ENCODE measurements at places on chromosomes 12 and 14.

DNA sequence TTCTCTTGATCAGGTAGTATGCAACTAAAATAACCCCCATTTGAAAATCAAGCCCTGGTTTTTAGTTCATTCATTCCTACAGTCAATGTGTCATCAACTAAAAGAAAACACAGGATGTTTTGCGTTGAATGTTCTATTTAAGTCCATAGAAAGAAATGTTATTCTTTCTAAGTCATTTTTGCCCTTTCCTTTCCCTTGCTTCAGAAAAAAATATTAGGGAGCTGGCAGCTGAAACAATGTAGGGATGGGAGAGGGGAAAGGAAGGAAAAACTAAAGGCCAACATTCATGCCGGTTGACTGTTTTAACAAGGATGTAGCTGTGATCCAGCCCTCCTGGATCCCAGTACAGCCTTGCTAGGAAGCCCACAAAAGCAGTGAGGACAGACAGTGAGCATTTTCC lies 155.1 kb downstream of the BTG1 start:
- DNase-seq, result no peak

GRCh38 chr12:114562654-114563053 lies 121.3 kb downstream of the TBX3 start:
- no peak for DNase-seq

DNA sequence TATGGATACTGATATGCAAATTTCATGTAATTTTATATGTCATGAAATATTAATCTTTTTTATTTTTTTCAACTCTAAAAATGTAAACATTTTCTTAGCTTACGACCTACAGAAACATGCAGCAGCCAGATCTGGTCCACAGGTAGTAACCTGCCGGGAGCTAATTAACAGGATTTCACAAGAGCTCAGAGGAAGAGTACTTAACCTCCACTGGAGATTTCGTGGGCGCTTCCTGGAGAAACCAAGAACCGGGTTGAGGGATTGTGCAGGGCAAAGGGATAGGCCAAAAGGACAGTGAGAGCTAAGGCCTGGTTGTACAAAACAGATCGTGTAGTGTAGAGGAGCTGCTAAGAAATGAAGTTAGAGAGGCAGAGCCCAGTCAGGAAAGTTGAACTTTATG lies 315.7 kb downstream of the PAWR start:
- no peak for DNase-seq

- DNase-seq, result no peak
Measured at GRCh38 chr14:105187935-105188524, 6.9 kb upstream of the NUDT14 start.

DNA sequence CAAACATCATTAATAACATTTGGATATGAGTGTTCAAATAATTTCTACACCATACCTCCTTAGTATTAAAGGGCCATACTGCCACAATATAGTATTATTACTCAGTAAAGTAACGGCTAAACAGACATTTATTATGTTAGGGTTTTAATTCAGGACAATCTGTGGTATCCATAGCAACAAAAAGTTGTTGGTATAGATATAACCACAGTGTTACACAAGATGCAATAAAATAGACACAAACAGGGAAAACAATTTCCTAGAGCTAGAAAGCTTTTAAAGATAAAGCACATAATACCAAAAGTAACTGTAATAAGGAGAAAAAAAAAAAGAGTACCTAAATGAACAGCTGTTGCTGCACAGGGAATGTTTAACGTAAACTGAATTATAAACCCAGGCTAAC lies 16.1 kb downstream of the CNIH1 start:
- no peak for DNase-seq

- DNase-seq, result no peak
Measured at GRCh38 chr12:65014504-65015271, 106.4 kb downstream of the WIF1 start.

DNA sequence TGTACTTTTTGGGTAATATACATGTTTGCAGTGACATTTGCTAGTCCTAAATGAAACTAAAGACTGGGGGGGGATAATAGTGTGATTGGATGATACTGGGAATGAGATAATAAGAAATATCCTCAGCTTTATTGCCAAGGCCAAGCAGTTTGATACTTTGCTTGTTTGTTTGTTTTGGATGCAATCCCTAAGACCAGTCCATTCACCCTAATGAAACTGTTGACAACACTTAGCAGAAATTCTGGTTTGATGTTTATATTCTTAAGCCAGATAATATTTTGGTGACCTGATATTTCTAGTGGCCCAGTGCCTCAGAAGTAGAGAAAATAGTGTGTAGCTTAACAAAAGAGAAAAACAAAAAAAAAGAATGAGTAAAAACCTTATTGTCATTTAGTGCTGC lies 1.8 kb downstream of the PHC1 start:
- no peak for DNase-seq

- no peak for DNase-seq
Measured at GRCh38 chr14:92409043-92409442, 86.1 kb downstream of the SLC24A4 start.

DNA sequence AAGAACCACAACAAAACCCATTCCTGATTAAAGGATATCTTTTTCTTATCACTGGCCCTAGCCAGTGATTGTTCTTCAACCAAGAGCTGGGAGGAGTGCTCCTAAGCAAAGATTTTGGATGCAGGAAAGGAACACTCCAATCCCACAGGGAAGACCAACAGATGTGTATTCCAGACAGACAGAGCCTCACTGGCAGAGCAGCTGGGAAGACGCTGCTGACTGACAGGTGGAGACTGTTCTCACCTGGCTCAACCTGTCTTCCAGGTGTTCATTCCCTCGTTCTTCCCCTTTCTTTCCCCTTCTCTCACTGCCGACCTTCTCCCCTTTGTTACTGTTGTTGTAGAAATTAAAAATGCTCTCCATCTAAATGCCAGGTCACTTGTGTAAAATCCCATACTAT lies 89.7 kb upstream of the CCDC198 start:
- no peak for DNase-seq

GRCh38 chr12:117182866-117183265 lies 7.4 kb downstream of the FBXO21 start:
- DNase-seq, result no peak

- DNase-seq, result no peak
Measured at GRCh38 chr14:58626431-58626831, 11.3 kb upstream of the DACT1 start.

GRCh38 chr12:99911967-99912366 lies 72.8 kb downstream of the ANKS1B start:
- DNase-seq, result no peak

DNA sequence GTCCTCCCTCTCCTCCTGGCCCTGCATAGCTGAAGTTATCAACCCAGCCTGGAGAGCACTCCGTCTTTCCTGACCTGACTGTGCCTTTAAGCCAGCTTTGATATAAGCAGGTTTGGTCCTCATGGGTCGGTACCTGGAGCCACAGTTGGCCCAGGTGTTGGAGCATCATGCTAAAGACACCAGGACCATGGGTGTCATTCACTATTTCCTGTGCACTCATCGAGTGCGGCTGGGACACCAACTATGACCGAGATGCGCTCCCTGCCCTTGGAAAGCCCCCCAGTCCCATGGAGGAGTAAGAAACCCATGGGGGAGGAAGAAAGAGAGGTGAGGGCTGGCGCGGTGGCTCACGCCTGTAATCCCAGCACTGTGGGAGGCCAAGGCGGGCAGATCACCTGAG lies 78.9 kb upstream of the CCND2 start:
- no peak for DNase-seq

DNA sequence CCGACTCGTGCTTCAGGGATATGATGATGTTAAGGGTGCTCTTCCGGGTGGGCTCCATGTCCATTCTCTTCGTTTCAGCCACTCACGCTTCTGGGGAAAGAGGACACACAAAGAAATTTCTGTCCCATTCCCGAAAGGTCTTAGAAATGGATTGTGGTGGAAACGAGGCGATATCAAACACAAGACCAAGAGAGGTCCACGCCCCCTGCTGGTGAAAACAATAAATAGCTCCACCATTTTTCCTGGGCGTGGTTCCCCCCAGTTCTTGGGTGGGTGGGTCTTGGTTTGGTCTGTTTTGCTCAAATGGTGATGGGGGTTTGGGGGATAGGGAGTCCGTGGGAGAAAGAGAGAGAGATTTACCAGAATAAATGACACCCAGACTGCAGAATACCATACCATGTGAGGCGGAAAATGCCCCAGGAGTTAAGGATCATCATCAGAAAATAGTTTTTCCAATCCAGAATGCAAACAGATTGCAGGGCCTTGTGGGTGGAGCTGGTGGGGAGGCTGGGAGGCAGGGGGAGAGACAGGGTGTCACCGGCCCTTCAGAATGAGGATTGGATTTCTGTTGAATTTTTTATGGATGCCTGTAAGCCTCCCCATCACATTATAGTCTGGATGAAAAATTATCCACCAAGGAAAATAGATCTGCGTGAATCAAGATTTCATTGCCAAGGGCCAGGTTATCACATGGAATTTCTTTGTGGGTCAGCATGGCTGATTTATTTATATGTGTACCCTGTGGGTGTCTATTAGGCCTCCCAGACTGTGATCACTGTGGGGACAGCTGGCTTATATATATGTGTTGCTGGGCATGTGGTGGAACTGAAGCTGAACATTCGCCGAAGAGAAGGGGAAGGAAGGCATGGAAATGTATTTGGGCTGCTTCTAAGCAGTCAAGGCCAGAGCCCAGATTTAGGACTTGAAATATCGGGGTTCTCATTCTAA lies 55.8 kb downstream of the SRRM4 start:
- DNase-seq, result no peak

- DNase-seq, result no peak
Measured at GRCh38 chr12:56146492-56147460, 5.6 kb upstream of the MYL6B start.

DNA sequence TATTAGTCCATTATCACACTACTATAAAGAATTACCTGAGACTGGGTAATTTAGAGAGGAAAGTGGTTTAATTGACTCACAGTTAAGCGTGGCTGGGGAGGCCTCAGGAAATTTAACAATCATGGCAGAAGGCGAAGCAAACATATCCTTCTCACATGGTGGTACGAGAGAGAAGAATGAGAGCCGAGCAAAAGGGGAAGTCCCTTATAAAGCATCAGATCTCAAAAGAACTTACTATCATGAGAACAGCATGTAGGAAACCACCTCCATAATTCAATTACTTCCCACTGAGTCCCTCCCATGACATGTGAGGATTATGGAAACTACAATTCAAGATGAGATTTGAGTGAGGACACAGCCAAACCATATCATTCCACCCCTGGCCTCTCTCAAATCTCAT lies 422.6 kb downstream of the MDGA2 start:
- DNase-seq, result no peak

DNA sequence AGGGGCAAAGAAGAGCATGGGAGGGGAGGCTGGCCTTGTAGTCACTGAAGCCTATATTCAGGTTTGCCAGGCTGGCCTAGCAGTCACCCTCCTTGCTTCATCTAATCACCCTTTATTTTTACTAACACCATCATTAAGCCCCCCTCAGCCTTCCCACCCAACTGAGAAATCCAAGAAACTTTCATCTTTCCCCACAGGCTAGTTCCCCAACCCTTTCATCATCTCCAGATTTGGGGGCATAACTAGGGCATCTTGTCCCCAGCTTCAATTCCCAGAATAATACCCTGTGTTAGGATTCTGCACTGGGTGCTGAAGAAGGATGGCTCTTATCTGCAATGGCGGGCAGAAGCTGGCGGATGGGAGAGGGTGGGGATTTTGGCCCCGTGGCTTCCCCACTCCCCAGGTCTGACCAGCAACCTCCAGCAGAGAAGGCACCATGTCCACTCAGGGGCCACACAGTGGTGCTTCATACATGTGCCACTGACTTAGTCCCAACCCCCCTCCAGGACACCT lies 6.9 kb downstream of the PCK2 start:
- DNase-seq, result no peak

- DNase-seq, result no peak
Measured at GRCh38 chr12:49543914-49544815, 5.3 kb downstream of the KCNH3 start.

DNA sequence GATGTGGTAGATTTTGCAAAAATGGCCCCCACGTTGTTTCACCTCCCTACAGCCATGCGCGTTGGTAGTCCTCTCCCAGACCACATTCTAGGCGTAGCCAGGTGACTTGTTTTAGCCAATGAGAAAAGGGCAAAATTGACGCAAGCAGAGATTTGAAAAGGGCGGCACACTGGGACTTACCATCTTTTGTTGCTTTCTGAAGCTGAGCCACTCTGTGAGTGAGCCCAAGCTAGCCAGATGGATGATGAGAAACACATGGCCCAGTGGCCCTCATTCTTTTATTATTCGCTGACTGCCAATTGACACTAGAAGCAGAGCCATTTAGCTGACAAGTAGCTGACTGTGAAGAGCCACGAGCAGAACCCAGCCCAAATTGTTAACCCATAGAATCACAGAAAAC lies 142.0 kb upstream of the GZMB start:
- DNase-seq, result no peak

DNA sequence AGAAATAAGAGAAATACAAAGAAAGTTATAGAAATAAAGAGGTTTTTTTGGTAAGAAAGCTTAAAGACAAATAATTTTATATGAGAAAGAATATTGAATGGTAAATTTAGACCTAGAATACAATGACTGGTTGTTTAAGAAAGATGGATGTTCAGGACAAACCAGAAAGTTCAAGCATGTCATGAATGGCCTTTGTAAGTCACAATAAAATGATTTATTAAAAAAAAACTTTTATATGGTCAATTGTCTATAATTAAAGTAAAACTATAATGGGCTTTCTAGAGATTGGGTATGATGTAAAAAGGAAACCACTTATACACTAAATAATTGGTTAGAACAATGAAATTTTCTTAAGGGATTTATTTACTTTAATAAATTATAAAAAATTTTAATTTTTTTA lies 19.8 kb upstream of the CAPRIN2 start:
- DNase-seq, result no peak

GRCh38 chr14:89621009-89621421 lies 204.0 kb upstream of the FOXN3 start:
- no peak for DNase-seq
